ENCODE measurements at places on chromosomes 3 and 15.

DNA sequence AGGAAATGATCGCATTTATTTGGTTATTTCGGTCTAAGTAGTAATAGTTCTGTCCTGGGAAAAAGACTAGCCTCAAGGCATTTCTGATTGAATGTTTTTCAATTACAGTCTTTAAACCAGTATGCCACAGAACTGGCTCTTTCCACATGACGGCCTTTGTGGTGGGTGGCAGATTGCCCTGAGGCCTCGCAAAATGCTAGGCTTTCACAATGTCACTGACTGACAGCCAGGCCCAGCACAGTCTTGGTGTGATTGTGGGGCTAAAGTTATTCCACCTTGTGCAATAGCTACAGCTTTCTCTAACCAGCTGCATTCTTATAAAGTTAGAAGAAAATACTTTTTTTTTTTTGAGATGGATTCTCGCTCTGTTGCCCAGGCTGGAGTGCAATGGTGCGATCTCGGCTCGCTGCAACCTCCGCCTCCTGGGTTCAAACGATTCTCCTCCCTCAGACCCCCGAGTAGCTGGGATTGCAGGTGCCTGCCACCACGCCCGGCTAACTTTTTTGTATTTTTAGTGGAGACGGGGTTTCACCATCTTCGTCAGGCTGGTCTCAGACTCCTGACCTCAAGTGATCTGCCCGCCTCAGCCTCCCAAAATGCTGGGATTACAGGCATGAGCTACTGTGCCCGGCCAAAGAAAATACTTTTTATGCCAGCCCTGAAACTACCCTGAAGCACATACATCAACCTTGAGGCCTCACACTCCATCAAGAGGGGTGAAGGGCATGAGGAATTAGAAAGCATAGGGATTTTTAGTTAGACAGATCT is 2.5 kb upstream of the ADIPOQ start:
- no peak for DNase-seq

- DNase-seq = no peak
Measured at GRCh38 chr3:195704433-195704999, 16.3 kb upstream of the MUC20 start.

- no peak for DNase-seq
Measured at GRCh38 chr3:178367817-178368617, 168.2 kb upstream of the KCNMB2 start.

- DNase-seq = no peak
Measured at GRCh38 chr3:12808587-12808986, 12.1 kb downstream of the CAND2 start.

GRCh38 chr15:80386151-80386550 is 18.0 kb upstream of the ARNT2 start:
- no peak for DNase-seq

GRCh38 chr15:43915631-43916325 is 89.0 kb downstream of the WDR76 start:
- DNase-seq = no peak

DNA sequence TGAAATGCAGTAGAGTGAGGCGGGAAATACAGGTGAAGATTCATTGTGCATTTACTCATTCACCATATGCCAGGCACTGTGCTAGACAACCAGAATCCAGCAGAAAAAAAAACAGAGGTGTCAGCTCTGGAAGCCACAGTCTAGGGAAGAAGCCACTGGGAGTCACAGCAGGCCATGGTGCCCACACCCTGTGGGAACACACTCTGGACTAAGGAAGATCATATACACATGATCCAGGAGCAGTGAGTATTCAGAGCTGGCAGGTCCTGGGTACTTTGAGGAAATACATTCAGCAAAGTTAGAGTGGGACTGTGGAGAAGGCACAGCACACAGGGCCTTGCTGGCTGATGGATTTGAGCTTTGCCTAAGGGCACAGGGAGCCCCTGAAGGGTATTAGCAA is 14.8 kb downstream of the FAM240A start:
- DNase-seq = no peak

GRCh38 chr15:58746174-58746573 is 3.3 kb downstream of the ADAM10 start:
- DNase-seq = no peak

DNA sequence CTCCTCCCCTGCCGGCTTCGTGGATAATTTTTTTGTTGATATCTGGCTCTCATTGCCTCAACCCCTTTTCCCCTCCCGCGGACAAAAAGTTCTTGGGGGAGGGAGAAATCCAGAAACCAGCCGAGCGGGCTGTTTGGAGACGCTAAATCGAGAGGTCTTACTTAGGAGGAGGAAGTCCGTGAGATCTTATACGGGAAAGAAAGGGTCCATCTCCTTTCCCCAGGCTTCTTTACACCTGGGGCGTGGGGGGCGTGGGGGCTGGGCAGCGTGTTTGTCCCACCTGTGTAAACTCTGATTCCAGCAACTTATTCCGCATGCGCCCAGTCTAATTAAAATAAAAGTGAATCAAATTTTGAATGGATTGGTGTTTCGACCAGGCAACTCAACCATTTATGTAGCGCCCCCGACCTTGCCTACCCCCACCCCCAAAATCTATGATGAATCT is 364 bp upstream of the CADPS start:
- no peak for DNase-seq

- peak; percentile 11 for DNase-seq
Measured at GRCh38 chr3:180036671-180037455, at the start of gene PEX5L. Gene PEX5L, minus strand, starts transcription at chr3:180036937. Its CDS starts 338 bp downstream, at chr3:180036599.

DNA sequence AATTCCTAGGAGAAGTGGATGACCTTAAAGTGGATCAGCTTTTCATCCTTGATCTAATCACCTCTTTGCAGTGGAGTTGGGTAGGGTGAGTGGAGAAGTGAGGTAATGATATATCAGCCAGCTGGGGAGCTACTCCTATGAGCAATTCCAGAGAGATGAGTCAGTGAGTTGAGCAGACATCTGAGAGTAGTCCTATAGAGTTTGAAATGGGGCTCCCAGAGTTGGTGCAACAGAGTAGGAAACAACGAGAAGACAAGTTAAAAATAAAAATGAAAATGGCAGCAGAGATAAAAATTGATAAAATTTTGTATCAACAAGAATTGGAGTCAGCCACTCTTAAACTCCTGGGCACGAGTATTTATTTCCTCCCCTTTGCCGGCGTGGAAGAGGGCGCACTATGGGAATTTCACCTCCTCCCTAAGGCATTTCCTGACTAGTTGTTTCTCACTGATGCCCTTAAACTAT is 150.8 kb upstream of the DPH6 start:
- DNase-seq = no peak

- DNase-seq = no peak
Measured at GRCh38 chr3:60086811-60087210, 1037.0 kb upstream of the CFAP20DC start.

GRCh38 chr3:126968391-126969390 is 14.2 kb upstream of the PLXNA1 start:
- no peak for DNase-seq

DNA sequence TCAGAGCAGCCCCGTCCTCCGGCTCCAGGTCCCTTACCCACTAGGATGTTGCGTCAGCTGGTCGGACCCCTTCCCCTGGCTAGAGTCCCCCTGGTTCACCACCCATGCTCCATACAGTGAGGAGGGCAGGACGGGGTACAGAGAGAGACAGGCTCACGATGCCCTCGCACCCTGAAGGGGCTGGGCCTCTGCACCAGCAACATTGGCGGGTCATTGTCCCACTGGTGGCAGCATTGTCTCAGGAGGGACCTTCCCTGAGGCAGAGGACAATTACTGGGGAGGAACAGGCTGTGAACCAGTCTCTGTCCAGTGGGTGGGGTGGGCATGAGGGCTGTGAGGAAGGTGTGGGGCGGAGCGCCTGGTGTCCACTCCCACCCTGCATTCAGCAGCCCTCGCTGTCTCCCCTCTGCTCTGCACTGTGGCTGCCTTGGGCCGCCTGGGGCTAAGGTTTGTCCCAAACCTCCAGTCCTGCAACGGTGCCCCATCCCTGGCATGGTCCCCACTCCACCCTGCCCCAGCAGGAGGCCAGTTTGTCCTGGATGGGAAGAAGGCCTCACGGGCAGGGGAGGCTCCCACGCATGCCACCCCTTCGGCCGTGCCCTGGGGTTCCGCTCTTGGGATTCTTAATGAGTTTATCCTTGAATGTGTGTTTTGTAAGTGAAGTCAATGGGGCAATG is 48.0 kb upstream of the KLF13 start:
- no peak for DNase-seq

DNA sequence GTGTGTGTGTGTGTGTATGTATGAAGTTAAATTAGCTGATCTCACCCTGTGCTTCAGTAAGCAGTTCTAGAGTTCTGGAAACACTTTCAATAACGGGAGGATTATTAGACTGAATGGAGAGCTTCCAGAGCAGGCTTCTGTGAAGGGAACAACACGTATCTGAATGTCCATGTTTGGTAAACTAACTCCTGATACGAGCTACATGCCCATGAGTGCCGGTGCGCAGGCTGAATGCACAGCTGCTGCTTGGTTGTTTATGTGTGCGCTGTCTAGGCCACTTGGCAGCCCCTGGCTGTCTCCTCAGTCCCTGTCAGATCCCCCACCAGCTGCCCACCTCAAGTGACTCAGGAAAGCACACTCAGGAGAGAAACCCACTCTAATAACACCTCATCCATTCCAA is 137.0 kb downstream of the EPHB1 start:
- DNase-seq = no peak

GRCh38 chr3:53865732-53866499 is 16.0 kb downstream of the ACTR8 start:
- no peak for DNase-seq

DNA sequence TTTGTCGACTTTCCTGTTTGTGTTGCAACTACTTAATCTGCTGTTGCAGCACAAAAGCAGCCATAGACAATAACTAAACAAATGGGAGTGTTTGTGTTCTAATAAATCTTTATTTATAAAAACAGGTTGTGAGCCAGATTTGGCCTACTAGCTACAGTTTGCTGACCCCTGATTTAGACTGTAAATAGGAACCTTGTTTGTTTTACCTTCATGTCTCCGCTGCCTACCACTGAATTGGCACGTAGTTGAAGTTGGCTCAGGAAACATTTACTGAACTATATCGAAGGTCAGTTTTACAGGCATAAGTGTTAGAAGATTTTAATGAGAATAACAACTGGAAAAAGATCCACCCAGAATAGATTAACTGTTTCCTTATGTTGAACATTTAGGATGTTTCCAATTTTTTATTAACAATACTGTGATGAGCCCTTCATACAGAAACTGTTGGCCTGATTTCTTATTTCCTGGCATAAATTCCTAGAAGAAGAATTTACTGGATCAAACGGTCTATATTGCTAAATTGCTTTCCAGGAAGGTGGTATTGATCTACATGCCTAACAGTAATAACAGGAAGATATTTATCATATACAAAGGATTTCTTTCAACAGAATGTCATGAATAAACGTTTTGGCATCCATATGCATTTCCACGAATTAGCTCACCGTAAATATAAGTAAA is 156.2 kb upstream of the NR2E3 start:
- DNase-seq = no peak

DNA sequence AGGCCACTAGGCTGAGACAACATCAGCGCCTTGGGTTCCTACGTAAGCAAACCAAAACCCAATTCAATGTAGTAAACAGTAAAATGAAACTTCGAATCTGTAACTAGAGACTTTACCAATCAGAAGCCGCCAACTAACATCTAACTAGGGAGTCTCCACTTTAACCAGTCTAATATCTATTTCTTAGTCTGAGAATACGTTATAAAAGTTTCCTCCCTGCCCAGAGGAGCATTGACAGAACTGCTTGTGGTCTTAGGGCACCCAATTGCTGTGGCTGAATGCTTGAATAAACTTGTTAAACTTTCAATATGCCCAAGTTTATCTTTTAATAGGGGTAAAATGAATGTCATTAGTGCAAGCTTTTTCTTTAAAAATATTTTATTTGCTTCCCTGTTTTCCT is 4.3 kb downstream of the CP start:
- DNase-seq = no peak

DNA sequence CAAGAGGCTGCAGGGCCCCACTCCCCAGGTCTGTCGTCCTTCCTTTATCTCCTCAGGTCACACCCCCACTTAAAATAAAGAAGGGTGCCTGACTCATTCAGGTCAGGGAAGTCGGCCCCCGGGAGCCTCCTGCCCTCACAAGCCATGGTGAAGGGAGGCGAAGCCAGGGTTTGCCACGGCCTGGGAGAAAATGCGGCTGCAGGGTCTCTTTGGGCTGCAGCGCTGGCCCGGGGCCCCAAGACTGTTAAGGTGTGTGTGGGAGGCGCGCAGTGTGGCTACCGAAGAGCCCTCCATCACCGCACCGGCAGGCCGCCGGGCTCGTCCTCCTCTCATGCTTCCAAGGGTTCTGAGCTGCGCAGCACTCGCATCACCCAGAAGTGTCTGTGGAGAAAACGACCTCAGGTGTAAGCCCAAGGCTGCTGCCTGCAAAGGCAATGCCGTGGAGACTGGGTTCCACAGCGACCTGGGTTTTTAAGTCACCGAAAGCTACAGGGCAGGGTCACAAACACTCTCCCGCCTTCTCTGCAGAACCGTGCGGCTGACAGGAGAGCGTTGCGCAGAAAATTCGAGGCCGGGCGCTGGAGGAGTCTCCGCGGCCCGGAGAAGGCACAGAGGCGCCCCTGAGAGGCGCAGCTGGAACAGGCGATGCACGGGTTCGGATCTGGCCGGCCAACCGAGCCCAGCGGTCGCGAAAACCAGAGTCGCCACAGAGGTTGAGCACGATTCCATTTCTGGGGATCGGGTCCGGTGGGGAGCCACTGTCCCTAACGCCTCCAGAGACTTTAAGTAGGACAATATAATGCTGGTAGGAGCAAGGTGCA is 8.7 kb downstream of the FOXL2 start:
- DNase-seq = no peak

GRCh38 chr3:54376939-54377578 is 254.7 kb downstream of the CACNA2D3 start:
- DNase-seq = no peak

DNA sequence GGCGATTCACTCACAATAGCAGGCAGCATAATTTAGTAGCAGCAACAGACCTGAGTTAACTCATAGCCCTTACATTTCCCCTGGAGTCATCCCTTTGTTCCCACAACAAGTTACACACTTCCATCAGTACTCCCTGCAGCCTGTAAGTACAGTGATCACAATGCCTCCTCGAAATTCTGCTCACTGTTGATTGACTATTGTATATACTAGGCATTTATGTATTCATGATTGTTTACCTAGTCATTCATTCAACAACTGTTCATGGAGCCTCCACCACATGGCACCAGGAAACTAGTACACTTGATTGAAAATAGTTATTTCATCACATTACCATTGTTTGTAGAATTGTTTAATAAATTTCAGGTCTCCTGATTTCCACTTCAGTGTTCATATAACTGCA is 71.4 kb upstream of the P3H2 start:
- no peak for DNase-seq

- no peak for DNase-seq
Measured at GRCh38 chr15:71117714-71118305, 2.5 kb downstream of the THSD4 start.

Data from anterior cingulate cortex (tissue), 58 donors.